ENCODE measurements at places on chromosomes 7 and 10. TPM values are rescaled to one million over a fixed set of nuclear protein-coding genes. Genes with fewer than 3 reads are reported as not detected.

The PRRT4 gene
- not detected for polyA plus RNA-seq

DNA sequence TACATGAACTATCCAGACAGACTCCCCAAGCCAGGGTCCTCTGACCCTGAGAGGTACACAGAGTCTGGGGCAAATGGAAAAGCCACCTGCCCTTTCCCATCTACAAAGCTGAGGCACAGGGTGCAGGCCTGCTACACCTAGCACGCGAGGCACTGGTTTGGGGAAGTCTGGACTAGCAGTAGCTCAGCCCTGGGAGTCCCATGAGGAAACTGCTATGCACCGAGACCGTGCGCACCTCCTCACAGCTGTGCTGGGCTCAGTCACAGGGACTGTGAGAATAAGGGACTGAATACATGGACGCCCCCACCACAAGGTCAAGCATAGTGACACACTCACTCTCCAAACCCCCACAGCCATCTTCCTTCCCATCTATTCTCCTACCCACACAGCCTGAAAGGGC is 8.2 kb downstream of the MAT1A start:
- no peak for DNase-seq

DNA sequence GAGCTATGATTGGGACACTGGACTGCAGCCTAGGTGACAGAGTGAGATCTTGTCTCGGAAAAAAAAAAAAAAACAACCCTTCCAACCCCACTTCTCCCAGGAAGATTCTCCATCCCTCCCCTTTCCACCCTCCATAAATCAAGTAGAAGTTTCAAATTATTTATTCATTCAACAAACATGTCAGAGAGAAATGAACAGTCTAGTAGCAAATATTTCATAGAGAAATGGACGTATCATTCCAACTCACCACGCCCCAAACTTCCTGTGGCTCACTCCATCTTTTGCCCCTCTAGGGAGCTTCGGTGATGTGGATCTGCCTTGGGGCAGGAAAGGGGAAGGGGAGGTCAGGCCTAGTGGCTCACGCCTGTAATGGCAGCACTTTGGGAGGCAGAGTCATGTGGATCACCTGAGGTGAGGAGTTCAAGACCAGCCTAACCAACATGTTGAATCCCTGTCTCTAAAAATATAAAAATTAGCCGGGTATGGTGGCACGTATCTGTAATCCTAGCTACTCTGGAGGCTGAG is 638 bp upstream of the TRAPPC14 start:
- no peak for DNase-seq

- no peak for DNase-seq
Measured at GRCh38 chr10:69051303-69051702, 36.6 kb upstream of the SRGN start.

GRCh38 chr7:101953248-101953819 is 135.9 kb downstream of the CUX1 start:
- peak; percentile 48 for DNase-seq

DNA sequence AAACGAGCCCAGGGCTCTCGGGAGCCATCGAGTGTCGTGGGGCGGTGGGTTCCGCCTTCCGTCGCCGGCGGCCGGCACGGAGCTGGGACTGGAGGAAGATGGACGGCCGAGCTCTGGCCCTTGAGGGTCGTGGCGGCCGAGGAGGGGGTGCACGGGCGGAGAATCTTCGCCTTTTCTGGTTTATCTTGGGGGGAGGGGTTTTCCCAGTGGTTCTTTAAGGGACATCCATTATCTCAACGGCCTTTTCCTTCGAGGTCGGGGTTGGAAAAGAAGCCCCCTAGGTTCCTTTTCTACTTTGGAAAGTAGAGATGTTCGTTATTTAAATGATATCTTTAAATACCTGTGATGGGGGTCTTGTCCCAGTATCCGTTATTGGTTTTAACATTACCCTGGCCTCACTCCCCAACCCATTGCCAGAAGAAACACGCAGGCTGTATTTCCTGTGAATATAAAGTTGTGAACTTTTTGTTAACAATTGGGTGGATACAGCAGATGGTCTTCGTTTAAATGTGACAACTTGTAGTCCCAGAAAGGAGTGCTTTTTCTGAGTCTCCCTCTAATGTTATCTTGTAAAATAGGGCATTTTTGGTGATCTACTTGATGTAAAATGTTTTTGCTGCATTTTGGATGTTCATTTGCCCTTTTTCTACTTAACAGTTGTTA is 765 bp downstream of the CCAR1 start:
- no peak for DNase-seq

DNA sequence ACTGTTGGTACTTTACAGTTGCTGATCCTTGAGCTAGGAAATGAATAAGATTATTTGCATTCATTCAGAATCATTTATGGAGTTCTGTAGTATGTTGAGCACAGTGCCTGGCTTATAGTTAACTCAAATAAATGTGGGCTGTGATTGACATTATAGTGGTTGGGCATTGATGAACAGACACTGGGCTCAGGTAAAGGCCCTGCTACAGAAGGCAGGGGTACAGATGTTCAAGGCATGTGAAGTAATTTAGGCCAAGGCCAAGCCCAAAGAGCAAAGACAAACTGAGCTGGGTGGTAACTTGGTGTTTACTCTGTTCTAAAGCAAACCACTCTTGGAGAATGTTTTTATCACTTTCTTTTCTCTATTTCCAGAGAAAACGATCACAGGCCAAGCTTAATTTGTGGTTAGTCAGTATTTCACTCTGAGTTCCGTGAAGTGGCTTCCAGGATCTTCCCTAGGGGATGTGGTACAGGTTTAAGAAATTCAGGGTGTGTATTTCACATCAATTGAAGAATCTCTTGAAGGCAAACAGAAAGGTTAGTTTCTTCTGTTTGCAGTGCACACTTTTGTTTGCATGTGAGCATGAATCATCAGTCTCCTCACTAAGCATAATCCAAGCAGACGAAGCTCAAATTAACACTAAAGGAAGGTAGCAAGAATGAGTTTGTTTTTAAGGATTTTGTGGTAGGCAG is 113.9 kb upstream of the PRR15 start:
- DNase-seq, result no peak

- DNase-seq, result no peak
Measured at GRCh38 chr7:99465421-99465768, 572 bp downstream of the ATP5MF start.

DNA sequence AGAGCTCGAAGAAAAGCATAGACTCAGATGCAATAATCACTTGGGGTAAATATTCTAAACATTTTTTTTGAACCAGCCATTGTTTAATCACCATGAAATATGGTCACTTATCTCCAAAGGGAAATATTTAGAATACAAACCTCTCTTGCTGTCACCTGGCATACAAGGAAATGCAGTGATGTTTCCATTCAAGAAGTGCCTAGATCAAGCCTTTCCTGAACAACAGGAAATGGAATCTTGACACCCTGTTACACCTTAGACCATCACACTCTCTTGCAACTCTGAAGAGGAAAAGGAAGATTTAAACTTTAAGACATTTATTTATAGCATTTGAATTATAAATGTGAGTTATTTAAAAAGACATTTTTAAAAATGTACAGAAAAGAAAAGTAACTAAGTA is 263.0 kb upstream of the BMPER start:
- no peak for DNase-seq

DNA sequence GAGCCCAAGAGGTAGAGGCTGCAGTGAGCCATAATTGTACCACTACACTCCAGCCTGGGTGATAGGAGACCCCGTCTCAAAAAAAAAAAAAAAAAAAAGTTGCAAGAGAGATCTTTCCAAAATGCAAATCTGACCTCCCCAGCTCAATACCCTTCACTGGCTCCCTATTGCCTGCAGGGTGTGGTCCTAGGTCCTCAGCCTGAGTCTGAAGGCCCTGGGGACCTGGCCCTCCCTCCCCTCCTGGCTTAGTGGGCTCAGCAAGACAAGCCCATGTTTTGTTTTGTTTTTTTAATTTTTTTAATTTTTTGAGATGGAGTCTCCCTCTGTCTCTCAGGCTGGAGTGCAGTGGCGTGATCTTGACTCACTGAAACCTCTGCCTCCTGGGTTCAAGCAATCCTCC is 20.6 kb downstream of the SRRM3 start:
- no peak for DNase-seq
